DND-41 (cell line): ENCODE measurements at places on chromosomes 5 and 9.
A peak's percentile ranks its signal among the peaks of the same experiment; 100 is the strongest.

DNA sequence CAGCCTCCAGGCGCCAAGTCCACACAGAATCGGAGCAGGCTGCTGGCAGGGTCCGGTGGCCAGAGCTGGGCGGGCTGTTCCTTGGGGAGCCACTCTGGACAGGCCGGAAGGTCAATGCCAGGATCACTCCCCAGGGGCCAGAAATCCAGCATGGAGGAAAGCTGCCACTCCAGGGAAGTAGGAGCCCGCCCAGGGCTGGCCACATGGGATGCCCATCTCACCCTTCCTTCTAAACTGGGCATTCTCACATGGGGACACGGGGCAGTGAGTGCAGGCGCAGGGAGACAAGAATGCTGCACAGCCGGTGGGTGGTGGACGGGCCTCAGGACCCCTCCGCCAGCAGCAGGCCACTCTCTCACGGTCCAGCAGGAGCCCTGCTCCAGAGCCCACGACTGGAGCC is 58.2 kb downstream of the ADAMTS2 start:
- DNase-seq, result no peak

GRCh38 chr5:177378884-177379883 is 5.0 kb upstream of the SLC34A1 start:
- no peak for DNase-seq

DNA sequence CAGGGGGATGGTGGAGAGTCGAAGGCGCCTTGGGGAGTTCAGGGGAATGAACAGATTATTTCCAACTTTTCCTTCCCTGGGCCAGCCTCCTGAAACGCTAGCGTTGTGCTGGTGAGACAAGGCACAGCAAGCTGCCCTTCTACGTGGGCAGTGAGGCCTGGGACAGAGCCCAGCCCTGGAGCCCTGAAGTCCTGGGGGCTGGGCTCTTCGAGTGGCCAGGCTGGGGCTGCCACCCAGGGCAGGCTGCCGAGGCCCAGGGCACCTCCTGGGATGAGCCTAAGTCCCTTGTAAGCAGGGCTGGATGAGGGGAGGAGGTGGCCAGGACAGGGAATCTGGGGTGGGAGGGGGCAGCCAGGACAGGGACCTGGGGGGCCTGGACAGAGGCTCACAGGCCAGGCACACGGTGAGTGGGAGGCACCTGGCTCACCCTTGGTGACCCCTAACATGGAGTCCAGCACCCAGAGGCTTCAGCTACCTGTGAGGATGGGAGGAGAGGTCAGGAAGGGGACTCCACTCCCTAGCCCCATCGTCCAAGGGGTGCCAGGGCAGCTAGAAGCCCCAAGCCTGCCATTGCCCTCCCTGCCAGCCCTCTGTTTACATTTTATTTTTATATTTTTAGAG is 1.3 kb upstream of the LCN12 start:
- DNase-seq, result no peak

GRCh38 chr9:109416135-109416706 is 81.9 kb downstream of the PTPN3 start:
- DNase-seq, result peak; percentile 59

DNA sequence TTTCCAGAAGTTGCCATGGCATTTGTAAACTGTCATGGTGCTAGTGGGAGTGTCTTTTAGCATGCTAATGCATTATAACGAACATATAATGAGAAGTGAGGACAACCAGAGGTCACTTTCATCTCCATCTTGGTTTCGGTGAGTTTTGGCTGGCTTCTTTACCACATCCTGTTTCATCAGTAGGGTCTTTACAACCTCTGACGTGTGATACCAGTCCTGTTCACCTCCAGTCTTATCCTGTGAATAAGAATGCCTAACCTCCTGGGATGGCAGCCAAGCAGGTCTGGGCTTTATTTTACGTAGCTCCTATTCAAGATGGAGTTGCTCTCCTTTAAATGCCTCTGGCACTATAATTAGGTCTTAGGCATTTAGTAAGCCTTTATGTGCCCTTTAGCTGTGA is 20.4 kb upstream of the RFK start:
- no peak for DNase-seq
